ENCODE measurements at places on chromosomes 11 and 22. TPM values are rescaled to one million over a fixed set of nuclear protein-coding genes. Genes with fewer than 3 reads are reported as not detected.

Gene SEPTIN3
- 20.5 TPM for total RNA-seq

Gene BIK
- total RNA-seq: 1.6 TPM

DNA sequence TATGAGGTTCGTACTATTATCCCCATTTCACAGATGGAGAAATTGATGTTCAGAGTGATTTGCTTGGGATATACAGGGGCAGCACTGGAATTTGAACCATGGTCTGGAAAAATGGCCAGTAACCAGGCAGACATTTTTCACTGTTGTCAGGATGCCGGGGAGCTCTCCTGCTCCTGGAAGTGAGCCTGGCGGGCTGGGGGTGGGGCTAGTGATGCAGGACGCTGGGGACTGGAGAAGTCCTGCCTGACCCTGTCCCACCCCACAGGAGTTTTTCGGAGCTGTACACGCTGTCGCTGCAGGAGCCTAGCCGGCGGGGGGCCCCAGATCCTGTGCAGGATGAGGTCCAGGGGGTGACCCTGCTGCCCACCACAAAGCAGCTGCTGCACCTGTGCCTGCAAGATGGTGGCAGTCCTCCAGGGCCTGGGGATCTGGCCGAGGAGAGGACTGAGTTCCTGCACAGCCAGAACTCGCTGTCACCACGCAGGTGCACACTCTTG lies 11.1 kb downstream of the SIPA1 start:
- H3K4me1 ChIP-seq: peaks cover 11% of the 10 kb centered on the region
- H3K4me3 ChIP-seq: no peak overlapping the region
- H3K36me3 ChIP-seq: no peaks in the 10 kb centered on the region
- peaks cover 25% of the 10 kb centered on the region for H3K27me3 ChIP-seq
- H3K27ac ChIP-seq: no peak overlapping the region

Gene IGLL1
- not detected for total RNA-seq

Gene APOA1
- 0.84 TPM for total RNA-seq

GRCh38 chr11:41499429-41499828 lies 40.0 kb upstream of the LRRC4C start:
- peak; percentile 8 for DNase-seq
- no peak overlapping the region for H3K27ac ChIP-seq
- H3K36me3 ChIP-seq: no peaks in the 10 kb centered on the region
- H3K4me1 ChIP-seq: peaks cover 37% of the 10 kb centered on the region
- no peak overlapping the region for H3K4me3 ChIP-seq

GRCh38 chr11:125399945-125400344 lies 96.1 kb downstream of the FEZ1 start:
- no peak overlapping the region for H3K27ac ChIP-seq
- DNase-seq: no peak
- peaks cover 45% of the 10 kb centered on the region for H3K4me1 ChIP-seq
- no peak overlapping the region for H3K4me3 ChIP-seq

All from neural progenitor cell (in vitro differentiated cells).